Skeletal muscle cell (primary cell): ENCODE measurements at places on chromosomes 7 and 10.

DNA sequence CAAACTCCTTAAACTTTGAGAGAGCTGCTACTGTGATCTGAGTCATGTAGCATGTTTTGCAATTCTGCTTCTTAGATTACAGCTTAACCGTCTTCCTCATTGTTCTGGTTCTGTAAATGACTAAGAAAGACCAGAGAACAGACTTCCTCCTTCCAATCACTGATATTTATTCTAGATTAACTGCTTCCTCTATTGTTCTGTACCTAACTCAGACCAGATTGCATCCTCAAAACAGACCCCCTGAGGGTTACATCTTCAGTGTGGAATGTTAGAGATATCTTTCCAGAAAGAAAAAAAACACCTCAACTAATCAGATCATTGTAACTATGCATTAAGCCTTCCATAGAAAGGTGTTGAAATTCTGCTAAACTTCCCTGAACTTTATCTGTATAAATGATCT is 5.7 kb upstream of the PIP start:
- DNase-seq, result peak; percentile 23

DNA sequence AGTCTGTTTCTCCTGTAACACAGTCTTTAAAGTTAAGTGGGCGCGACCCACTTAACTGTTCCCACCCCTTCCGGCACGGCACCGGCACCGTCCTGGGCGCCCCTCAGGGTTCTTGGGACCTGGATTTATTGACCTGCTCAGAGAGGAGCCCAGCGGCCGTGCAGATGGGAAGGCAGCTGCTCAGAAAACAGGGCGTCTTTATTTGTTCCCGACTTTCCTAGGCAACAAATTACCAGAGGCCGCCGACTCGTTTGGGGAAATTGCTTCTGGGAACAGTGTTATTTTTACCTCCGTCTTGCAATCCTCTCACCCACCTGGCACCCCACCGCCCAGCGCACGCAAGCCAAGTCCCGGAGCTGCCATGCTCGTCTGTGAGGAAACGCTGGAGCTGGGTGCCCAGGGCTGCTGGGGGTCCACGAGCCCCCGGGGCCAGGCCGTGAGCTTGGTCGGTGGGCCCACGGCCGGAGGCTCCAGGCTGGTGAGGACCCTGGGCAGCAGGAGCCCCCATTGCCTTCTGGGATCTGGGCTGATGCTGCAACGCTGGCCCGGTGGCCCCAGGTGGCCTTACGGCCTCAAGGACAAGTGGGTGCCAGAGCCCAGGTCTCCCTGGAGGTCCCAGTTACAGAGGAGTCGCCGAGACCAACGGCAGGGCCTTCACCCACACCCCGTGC is 14.9 kb upstream of the ADGRA1 start:
- DNase-seq, result no peak

DNA sequence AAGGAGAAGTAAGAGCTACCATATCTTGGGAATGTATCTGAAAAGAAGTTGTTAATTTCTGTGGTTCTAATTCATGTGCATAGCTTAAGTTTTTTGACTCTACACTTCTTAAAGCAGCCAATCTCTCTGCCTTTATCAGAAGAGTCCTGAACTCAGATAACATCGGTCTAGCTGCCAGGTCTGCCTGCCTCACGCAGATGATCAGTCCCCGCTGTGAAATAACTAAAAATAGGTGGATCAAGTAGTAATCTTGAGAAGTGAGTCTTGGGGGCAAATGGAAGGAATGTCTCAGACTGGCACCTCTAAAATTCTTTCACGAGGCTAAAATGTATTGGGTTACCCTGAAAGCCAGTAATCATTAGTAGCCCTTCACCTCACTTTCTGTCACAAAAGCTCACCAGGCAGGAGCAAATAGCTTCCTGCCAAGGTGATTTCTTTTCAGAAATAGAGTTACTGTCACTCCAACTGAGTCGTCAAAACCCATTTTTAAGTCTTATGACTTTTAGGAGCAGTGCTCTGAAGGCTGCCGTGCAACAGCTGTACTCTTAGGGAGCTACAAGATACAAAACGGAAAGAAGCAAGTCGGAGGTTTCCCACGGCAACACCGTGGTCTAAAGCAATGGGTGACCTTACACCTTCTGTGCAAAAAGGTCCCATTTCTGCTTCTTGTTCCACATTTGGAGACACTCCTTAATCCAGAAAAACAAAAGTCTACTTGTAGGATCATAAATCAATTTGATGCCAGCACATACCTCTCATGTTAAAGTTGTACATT is 85.2 kb downstream of the ABCB5 start:
- DNase-seq, result no peak

DNA sequence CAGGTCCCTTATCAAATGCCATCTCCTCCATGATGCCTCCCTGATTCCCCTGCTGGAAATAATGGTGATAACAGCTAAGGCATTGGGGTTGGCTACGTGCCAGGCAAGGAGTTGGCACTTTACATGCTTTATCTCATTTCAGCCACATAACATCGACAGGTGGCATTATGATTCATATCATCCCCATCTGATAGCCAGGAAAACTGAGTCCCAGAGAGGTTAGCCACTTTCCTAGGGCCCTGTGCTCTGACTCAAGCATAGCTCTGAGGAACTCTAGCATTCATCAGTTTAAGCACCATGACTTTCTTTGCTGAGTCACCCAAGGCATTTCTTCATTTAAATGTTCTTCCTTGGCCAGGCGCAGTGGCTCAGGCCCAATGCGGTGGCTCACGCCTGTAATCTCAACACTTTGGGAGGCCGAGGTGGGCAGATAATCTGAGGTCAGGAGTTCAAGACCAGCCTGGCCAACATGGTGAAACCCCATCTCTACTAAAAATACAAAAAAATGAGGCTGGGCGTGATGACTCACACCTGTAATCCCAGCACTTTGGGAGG is 6.6 kb downstream of the LEP start:
- no peak for DNase-seq

DNA sequence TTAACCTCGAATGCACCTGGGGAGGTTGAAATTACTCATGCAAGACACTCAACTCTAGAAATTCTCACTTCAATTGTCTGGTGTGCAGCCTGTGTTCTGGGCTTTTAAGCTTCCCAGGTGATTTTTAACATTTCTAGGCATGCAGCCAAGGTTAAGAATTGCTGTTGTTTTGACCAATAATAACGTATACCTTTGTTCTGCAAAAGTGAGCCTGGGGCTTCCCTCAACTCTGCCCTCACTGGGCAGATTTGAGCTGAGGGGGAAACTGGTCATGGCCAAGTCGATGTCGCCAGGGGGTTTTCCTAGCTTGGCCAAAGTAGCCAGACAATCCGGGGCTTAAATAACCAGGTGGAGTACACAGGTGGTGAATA is 568 bp downstream of the PRSS2 start:
- no peak for DNase-seq

DNA sequence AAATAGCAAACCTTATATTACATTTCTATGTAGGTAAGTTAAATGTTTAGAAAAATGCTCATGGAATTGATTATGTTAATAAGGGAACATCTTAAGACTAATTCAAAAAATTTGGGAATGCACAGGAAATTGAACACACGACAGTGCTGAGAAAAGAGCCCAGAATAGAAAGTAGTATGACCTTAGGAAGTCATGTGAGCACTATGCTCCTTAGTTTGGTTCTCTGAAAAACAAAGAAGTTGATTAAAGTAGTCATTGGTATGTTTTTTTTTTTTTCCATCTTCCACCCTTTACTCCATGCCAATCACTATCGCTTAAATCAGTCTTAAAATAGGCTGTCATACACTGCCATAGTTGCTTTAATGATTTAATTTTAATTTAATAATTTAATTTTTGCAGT is 242.9 kb downstream of the ANKRD7 start:
- no peak for DNase-seq
